ENCODE measurements at places on chromosomes 16 and 17.

DNA sequence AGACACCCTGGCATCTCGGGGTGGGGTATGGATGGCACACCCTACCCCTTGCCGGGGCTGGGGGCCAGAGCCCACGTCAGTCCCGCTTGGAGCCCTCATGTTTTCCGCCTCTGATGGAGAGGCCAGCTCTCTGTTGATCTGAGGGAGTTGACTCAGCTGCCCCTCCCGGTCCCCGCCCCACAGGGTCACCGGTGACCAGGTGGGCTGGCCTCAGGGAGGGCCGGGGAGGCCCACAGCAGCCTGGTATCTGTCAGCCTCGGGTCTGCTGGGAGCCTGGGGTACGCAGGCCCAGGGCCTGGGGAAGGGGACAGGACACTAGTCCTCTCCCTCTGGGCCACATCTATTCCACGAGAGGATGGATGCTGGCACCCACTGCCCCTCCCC, 109.5 kb upstream of the CIBAR2 start:
- DNase-seq: no peak

- no peak for DNase-seq
Observed at GRCh38 chr16:12646098-12646489, 157.6 kb downstream of the CPPED1 start.

GRCh38 chr17:62052765-62053338, 12.2 kb downstream of the MED13 start:
- no peak for DNase-seq

DNA sequence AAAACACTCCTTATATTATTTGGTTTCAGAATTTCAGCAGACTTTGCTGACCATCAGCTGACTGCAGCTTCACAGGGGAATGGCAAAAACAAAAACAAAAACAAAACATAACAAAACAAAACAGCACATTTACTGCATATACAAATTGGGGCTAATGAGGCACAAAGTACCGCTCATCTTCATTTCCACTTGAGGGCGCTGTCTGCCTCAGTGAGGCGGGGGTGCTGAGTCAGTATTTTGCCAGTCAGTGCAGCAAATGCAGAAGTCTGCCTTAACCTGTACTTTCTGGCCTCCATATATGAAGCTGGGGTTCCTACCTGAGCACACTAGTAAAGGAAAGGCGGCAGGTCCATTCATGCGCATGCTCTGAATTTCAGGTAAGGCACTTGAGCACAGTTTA, 13.5 kb upstream of the DYNLRB2 start:
- no peak for DNase-seq

DNA sequence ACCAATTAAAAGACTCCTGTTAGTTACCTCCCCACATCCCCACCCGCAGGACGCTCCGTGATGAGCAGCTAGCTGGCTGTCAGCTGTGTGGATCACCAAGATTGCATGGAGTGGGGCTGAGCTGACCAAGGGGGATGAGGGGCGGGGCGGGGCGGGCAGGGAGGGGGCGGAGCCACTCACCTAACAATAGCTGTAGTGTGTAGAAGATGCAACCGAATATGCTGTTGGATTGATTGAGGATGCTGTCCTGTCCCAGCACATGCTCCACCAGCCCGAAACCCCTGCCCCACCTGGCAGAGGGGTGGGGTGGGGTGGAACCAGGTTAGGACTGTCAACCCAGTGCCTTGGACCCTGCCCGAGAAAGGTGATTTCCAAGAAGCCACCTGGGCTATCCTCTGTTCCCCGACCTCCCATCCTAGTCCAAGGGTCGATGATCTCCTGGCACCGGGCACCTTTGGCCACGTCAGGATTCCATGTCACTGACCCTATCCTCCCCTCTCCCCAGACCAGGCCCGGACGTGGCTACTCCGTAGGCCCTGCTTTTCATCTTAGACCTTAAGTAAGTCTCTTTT, 1.4 kb downstream of the VKORC1 start:
- no peak for DNase-seq

GRCh38 chr16:22217890-22218730, 12.0 kb downstream of the EEF2K start:
- no peak for DNase-seq

DNA sequence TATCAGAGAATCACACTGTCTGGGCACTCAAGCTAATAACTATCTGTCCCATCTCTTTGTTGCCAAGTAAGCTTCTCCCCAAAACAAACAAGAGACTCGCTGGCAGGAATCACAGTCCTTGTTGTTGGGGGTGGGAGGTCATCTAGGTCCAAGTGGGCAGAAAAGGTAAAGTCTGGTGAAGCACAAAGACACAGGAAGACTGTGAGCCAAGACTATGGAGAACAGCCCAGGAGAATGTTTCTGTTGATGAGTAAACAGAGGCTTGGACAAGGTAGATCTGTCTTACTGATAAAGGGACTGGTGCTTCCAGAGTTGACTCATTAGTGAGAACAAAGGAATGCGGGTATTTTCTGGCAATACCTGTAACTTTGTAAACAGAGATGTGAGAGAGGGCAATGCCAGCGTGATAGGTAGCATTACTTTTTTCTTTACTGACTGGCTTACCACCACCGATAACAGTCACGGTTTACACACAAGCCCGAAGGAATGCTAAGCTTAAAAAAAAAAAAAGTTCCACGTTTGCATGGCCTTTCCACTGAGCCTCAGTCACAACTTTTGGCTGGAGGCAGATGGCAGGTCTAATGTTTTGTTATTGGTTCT, 11.5 kb upstream of the MMD start:
- no peak for DNase-seq

- DNase-seq: no peak
Observed at GRCh38 chr17:58284613-58285421, 4.1 kb upstream of the MPO start.

GRCh38 chr17:66200685-66201092, 8.8 kb upstream of the CEP112 start:
- DNase-seq: peak; percentile 81

GRCh38 chr17:7240375-7240774, 1.1 kb upstream of the PHF23 start:
- DNase-seq: no peak

DNA sequence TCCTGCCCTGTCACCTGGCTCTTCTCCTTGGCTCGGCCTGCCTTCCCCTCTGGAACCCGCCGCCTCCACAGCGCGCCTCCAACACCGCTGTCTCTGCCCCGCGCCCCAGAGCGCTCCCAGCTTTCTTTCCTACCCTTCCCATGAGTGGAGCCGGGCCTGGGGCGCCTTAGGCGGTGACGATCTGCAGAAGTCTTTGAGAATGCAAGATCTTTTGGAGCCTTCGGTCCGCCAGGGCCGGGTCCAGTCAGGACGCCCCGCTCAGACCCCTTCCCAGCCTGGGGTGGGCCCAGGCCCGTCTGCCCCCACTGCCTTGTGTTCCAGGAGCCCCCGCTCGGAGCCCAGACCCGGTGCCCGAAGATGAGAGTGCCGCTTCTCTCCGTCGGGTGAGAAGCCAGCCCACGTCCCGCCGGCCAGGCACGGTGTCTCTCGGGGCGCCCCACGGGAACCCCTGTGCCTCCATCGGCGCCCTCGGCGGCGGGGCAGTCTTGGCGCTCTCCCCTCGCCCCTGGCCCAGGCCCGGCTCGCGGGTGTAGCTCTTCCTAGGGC, 40.0 kb downstream of the MRM1 start:
- no peak for DNase-seq

GRCh38 chr16:12575288-12575687, 228.4 kb downstream of the CPPED1 start:
- no peak for DNase-seq

- no peak for DNase-seq
Observed at GRCh38 chr16:6248199-6248598, 1084.4 kb upstream of the RBFOX1 start.

DNA sequence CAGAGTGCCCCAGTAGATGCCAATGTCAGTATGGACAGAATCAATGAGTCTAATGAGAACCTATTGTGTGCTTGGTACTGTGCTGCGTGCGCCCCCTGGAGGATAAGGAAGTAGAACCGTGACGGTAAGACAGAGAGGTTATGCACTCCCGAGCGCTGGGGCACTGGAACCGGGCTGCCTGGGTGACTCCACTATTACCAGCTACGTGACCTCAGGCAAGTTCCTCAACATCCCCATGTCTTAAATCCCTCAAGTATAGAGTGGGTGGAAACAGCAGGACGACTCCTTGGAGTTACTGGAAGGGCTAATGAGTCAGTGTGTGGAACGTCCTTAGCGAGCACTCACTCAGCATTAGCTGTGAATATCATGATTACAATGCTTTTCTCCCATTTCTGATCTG, 16.2 kb downstream of the CHST4 start:
- DNase-seq: peak; percentile 20

GRCh38 chr17:40301315-40301714, 7.7 kb upstream of the RARA start:
- no peak for DNase-seq

GRCh38 chr16:12050361-12050760, 73.8 kb downstream of the SNX29 start:
- no peak for DNase-seq

- DNase-seq: no peak
Observed at GRCh38 chr17:29914819-29915537, 15.1 kb downstream of the SSH2 start.

- no peak for DNase-seq
Observed at GRCh38 chr17:61482467-61482866, 30.2 kb downstream of the TBX4 start.

GRCh38 chr17:13647543-13648021, 45.9 kb upstream of the HS3ST3A1 start:
- peak; percentile 22 for DNase-seq

DNA sequence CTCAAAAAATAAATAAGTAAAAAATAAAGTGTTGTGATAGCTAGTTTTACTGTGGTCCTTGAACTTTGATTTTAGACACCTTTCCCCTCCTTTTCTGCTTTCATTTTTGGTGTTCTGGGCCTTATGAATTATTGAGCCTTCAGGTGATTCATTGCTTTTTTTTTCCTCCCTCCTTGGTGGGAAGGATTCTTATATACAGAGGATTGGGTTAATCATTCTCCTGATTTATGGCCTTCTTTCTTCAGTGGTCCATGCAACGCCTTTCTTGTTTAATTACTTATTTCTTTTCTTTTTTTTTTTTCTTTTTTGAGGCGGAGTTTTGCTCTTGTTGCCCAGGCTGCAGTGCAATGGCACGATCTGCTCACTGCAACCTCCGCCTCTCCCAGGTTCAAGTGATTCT, 8.0 kb upstream of the MYL4 start:
- no peak for DNase-seq

- DNase-seq: no peak
Observed at GRCh38 chr17:63850401-63850800, 7.9 kb upstream of the SMARCD2 start.

- DNase-seq: peak; percentile 86
Observed at GRCh38 chr17:28725660-28726225, 290 bp downstream of the TLCD1 start.

DNA sequence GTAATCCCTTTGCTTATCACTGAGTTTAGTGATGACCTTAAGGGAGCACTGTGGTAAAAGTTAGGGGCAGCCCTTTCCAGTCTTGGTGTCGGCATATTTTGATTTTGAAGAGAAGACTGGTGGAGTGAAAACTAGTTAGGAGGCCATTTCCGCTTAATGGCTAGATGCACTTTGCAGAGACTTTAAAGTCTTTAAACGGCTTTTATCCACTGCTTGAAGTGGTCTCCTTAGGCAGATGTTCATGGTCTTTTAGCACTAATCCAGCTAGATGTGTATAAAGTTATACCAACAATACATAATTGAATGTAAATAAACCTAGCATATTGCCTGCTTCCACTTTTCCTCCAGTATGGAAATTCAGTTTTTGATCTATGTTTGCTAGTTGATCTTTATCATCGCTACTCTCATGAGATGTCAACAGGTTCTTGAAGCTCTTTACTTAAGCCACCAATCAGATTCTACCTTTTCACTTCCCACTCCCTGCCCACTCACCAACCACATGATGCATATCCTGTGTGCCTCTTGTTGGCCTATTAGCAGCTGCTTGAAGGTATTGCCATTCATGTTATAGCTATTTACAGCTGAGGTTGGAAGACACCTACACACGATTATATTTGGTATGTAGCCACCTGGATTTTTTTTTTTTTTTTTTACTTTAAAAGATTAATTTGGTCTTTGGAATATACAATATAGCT, 132.0 kb downstream of the NLK start:
- DNase-seq: peak; percentile 32

GRCh38 chr16:61547626-61548025, 488.6 kb downstream of the CDH8 start:
- no peak for DNase-seq

DNA sequence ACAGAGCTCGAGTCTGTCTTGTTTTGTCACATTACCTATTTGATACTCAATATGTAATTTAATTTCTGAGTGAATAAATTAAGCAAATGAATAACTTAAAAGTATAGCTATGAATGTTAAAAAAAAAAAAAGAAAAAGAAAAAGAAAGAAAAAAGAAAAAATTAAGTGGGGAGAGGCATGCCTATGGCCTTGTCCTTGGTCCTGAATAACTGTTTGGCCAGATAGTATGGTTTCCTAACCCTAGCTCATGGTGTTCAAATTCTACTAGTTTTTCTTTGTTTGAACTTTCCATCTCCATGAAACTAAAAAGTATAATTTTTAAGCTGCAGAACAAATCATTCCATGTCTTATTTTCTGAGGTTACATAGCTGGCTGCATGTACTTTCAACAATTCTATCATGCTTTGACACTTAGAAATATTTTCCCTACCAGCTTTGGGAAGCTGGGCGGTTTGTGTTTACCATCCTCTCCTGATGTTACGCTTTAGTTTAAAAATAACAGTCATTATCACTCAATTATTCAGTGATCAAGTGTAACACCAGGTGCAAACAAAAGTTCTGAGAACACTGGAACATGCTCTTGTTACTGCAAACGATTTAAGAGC, 31.8 kb downstream of the TOX3 start:
- DNase-seq: no peak

DNA sequence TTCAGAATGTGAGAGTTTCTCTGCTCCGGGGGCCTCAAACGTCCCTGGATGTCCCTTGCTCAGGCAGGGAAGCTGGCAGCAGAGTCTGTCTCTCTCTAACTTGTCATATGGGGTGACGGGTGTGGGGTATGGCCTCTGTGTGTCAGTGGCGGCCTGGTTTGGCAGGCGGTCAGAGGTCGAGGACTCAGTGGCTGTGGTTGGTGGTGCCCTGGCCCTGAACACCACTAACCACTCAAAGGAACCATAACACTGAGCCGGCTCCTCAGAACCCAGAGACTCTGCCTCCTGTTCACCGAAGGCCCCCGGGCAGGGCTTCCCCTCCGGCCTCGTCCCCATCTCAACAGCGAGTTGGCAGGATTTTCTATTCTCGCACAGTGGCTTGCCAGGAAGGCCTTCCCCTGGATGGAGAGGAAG, 677 bp downstream of the P2RX1 start:
- DNase-seq: no peak

DNA sequence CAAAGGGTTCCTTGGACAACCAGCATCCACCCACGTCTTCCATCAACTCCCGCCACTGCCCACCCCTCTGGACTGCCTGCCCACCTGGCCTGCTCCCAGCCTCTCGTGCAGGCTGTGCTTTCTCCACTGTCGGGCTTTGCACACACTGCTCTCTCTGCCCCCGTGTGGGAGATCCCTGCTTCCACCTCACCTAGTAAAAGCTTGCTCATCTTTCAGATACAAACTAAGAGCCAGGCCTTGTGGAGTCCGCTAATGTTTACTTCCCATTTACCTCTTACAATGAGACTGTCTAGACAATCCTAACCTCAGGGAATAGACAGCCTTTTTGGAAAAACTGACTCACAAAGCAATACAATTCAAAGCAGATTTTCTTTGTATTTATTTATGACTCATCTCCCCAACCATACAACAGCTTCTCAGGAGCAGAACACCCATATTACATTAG, 67.6 kb downstream of the USP31 start:
- DNase-seq: no peak
